ENCODE measurements at places on chromosomes 5 and 9. TPM values are rescaled to one million over a fixed set of nuclear protein-coding genes. Genes with fewer than 3 reads are reported as not detected.

Gene MEIKIN
- not detected for total RNA-seq

Gene IL13
- total RNA-seq, result 0.27 TPM

Gene GARIN3
- not detected for total RNA-seq

DNA sequence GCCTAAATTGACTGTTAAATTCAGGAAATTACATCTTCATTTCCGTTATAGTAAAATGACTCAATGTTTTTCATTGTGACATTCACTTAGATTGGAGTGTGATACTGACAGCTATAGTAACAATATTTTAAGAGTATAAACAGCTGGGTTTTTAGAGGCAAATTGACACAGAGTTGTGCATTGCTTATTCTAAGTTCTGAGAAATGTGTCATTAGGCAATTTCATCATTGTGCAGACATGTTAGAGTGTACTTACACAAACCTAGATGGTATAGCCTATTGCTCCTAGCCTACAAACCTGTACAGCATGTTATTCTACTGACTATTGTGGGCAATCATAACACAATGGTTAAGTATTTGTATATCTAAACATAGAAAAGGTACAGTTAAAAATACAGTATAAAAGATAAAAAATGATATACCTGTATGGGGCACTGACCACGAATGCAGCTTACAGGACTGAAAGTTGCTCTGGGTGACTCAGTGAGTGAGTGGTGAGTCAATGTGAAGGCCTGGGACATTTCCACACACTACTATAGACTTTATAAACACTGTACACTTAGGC is 132.7 kb downstream of the PDE4D start:
- no peak overlapping the region for H3K4me3 ChIP-seq
- no peaks in the 10 kb centered on the region for H3K27me3 ChIP-seq
- H3K4me1 ChIP-seq, result peaks cover 36% of the 10 kb centered on the region
- DNase-seq, result no peak

GRCh38 chr5:169895926-169896325 is 84.4 kb downstream of the INSYN2B start:
- DNase-seq, result no peak
- H3K27ac ChIP-seq, result no peak overlapping the region
- no peaks in the 10 kb centered on the region for H3K27me3 ChIP-seq
- H3K36me3 ChIP-seq, result peaks cover 84% of the 10 kb centered on the region
- H3K4me3 ChIP-seq, result no peak overlapping the region

- DNase-seq, result no peak
- no peaks in the 10 kb centered on the region for H3K27me3 ChIP-seq
- peak overlapping the region; percentile 30 for H3K27ac ChIP-seq
- H3K4me3 ChIP-seq, result no peak overlapping the region
- peaks cover 16% of the 10 kb centered on the region for H3K4me1 ChIP-seq
- peaks cover 34% of the 10 kb centered on the region for H3K36me3 ChIP-seq
Measured at GRCh38 chr5:43389679-43390329, 22.4 kb downstream of the CCL28 start.

DNA sequence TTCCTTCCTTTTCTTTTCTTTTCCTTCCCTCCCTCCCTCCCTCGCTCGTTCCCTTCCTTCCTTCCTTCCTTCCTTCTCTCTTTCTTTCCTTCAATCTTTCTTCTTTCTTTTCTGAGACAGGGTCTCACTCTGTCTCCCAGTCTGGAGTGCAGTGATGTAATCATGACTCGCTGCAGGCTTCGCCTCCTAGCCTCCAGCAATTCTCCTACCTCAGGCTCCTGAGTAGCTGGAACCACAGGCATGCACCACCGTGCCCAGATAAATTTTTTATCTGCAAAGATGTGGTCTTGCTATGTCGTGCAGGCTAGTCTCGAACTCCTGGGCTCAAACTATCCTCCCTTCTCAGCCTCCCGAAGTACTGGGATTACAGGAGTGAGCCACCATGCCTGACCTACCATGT is 81.4 kb downstream of the SPATA31C2 start:
- H3K27me3 ChIP-seq, result no peaks in the 10 kb centered on the region
- H3K4me3 ChIP-seq, result no peak overlapping the region
- no peak for DNase-seq
- H3K36me3 ChIP-seq, result no peaks in the 10 kb centered on the region
- no peak overlapping the region for H3K27ac ChIP-seq
